Stimulated activated CD4-positive, alpha-beta T cell treated with anti-CD3 and anti-CD28 coated beads, Interleukin-12 subunit alpha, Interleukin-12 subunit beta, amount 100 ng/mL, for 48 hours (primary cell): ENCODE measurements at places on chromosomes 11 and 22.

DNA sequence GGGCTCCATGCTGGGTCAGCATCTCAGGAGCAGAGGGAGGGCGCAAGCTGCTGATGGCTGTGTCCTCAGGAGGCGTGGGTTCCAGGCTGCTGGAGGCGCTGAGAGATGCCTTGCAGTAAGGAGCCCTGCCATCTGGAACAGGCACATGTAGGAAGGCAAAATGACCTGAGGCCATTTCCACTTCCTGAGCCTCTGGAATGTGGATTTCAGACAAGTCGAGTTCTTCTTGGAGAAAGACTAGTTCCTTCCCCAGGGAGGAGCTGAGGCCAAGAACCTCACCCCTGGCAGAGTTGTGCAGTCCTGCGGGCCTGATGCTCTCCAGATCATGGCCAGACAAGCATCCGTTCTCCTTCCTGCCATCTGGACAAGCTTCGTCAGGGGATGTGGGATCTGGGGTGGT lies 19.3 kb downstream of the HPS4 start:
- DNase-seq, result no peak

- no peak for DNase-seq
Observed at GRCh38 chr11:95895815-95896214, 28.1 kb downstream of the MTMR2 start.

DNA sequence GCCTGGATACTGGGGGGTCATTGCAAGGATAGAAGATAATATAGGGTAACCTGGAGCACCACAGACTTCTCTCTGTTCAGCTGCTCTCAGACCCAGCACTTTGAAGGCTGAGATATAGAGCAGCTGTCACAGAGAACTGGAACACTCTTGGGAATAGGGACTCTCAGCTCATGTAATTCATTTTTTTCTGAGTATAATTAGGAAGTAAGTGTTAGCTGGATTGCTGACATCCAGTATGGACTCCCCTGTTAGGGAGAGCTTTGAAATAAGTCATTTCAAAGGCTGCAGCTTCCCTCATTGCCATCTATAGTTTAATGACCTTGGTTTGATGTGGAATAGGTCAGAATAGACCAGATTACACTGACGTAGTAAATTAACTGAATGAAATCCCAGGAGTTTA lies 120.8 kb upstream of the POU2AF2 start:
- no peak for DNase-seq

- no peak for DNase-seq
Observed at GRCh38 chr11:92511522-92512203, 287.0 kb downstream of the FAT3 start.

DNA sequence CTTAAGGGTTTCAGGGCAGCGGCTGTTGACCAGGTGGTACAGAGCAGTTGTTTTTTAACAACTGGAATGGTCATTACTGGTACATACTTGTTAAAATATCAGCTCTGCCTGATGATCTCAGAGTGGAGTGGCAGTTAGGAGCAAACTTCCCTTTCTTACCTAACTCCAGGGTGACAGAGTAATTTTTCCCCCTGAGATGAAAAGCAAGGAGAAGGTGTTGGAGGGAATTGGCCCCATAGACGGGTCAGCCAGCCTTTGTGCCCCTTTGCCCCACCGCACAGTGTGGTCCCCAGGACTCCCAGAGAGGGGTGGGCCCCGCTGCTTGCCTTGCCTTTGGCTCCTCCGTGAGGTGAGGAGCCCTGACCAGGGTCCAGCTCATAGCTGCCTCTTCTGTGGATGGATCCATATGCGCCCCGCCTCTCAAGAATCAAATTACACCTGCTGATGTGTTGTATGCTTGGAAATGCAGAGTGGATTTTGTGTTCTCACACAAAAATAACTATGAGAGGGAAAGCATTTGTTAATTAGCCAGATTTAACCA lies 27.0 kb upstream of the SORL1-AS1 start:
- DNase-seq, result no peak
